ENCODE measurements at places on chromosomes 6 and 20.

DNA sequence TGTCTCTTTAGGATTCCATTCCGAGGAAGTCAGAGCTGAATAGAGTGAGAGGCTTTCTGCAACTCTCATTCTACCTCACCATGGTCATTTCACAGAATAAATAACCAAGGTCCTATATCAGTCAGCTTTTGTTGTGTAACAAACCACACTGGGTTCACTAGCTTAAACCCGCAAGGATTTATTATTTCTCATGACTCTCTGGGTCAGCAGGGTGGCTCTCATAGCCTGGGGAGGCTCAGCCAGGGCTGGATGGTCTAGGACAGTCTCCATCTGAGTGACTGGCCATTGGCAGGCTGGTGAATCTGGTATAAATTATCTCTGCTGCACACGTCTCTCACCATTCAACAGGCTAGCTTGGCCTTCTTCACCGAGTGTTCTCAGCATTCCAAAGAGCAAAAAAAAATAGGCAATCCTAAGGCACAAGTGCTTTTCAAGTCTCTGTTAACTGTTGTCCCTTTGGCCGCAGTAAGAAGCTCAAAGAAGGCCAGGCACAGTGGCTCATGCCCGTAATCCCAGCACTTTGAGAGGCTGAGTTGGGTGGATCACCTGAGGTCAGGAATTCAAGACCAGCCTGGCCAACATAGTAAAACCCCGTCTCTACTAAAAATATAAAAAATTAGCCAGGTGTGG, 39.7 kb downstream of the ISM1 start:
- DNase-seq: no peak

DNA sequence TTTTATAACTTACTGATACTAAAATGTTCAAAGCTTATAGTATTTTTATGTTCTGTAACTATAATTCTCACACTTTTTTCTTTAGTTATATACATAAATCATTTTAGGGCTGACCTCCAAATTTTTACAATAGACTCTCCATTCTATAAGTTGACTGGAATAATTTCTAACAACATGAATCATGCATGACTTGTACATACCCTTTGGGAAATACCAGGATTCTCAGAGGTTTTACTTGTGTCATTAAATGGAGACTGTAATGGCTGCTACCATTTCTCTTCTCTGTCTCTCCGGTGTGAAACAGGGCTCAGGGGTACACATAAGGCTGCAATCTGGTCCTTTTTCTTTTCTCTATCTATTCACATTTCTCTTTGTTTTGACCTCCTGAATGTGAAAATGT, 222.2 kb upstream of the FLRT3 start:
- no peak for DNase-seq

DNA sequence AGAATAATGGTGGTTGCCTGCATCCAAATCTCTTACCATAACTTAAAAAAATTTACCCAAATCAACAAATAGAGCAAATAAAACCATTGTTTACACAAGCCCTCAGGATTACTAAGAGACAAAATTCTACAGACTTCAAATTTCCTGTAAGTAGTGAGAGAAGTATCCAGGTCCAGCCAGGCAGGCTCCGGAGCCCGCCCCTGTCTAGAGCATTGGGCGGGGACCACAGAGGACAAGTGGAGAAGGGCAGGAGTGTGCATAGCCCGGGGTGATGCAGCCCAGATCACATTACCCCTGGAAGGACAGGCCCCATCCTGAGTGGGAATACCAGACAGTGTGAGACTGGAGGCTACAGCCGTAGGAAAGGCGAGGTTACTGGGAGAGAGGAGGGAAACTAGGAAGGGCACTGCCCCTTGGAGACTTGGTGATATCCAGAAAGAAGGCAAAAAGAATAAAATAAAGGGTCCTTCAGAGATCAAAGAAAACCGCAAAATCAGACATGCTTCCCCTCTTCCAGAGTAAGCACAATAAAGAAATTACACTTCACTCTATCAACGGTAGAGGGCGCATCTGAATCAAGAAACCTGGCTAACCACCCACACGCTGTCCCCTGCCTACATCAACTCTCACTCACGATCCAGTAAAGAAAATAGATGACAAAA, 26.6 kb downstream of the RIN2 start:
- peak; percentile 67 for DNase-seq

DNA sequence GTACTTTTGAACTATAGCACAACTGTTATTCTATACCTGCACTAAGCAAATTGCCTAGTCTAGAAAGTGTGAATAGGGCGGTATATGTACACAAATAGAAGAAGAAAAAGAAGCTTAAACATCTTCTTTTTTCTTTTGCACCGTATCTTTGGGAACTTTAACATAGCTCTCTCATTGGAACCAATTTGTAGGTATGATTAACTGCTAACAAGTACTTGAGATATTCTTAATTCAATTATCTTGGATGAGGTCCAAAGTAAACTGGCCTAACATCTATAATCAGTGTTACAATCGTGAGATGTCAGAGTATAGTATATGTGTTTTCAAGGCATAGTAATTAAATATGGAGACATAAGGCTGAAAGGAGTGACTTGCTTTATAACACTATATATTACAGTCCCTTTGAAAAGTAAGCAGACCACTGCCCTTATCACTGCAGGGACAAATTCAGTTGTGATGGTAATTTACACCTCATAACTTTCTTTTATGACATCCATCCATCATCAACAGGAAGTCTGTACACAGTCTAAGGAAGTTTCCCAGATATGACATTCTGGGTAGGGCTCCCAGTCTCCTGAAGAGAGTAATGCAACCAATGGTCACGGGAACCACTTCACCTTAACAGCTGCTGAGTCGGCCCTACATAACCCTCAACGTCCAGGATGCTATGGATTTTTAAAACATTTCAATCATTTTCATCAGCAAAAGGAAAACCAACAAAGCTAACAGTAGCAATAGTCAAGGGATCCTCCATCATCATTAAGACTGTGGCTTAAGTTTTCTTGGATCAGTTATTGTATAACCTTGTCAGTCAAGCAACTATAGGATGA, 37.6 kb downstream of the NKAIN2 start:
- DNase-seq: no peak

GRCh38 chr6:117007659-117008058, 130.6 kb downstream of the RFX6 start:
- no peak for DNase-seq
